ENCODE measurements at places on chromosomes 1 and 21. TPM values are rescaled to one million over a fixed set of nuclear protein-coding genes. Genes with fewer than 3 reads are reported as not detected.
A peak's percentile ranks its signal among the peaks of the same experiment; 100 is the strongest.

The PPIH gene
- polyA plus RNA-seq: 43.7 TPM

The LMNA gene
- polyA plus RNA-seq: 379 TPM

The RIPPLY3 gene
- 0.12 TPM for polyA plus RNA-seq

The ZNF683 gene
- not detected for polyA plus RNA-seq

The YIPF1 gene
- polyA plus RNA-seq: 14.1 TPM

The GPR25 gene
- polyA plus RNA-seq: not detected

The RBM11 gene
- not detected for polyA plus RNA-seq

The CA6 gene
- polyA plus RNA-seq: not detected

The DENND1B gene
- polyA plus RNA-seq: 3.3 TPM

The DNM3 gene
- polyA plus RNA-seq: 5.9 TPM

The SLC16A1 gene
- 36.1 TPM for polyA plus RNA-seq

The DNAJC6 gene
- 2.0 TPM for polyA plus RNA-seq

The FCRLB gene
- polyA plus RNA-seq: 0.42 TPM

The CCDC27 gene
- not detected for polyA plus RNA-seq

DNA sequence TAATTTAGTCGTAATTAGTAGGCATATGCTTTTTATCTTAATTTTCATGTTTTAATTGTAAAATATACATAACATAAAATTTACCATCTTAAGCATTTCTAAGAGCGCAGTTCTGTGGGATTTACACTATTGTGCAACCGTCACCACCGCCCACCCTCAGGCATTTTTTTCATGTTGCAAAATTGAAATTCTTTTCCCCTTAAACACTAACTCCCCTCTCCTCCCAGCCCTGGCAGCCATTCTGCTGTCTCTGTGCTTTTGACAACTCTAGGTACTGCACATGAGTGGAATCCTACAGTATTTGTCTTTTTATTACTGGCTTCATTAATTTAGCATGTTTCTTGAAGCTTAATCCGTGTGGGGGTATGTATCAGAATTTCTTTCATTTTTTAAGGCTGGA lies 7.8 kb downstream of the PIK3CD start:
- peak; percentile 47 for DNase-seq

GRCh38 chr1:25795211-25795610 lies 4.8 kb upstream of the SELENON start:
- no peak for DNase-seq

- DNase-seq: no peak
Measured at GRCh38 chr1:115713906-115714305, 54.6 kb downstream of the CASQ2 start.

GRCh38 chr1:12472156-12472797 lies 145.7 kb downstream of the DHRS3 start:
- no peak for DNase-seq

GRCh38 chr1:234325878-234326496 lies 47.3 kb upstream of the COA6 start:
- DNase-seq: no peak

DNA sequence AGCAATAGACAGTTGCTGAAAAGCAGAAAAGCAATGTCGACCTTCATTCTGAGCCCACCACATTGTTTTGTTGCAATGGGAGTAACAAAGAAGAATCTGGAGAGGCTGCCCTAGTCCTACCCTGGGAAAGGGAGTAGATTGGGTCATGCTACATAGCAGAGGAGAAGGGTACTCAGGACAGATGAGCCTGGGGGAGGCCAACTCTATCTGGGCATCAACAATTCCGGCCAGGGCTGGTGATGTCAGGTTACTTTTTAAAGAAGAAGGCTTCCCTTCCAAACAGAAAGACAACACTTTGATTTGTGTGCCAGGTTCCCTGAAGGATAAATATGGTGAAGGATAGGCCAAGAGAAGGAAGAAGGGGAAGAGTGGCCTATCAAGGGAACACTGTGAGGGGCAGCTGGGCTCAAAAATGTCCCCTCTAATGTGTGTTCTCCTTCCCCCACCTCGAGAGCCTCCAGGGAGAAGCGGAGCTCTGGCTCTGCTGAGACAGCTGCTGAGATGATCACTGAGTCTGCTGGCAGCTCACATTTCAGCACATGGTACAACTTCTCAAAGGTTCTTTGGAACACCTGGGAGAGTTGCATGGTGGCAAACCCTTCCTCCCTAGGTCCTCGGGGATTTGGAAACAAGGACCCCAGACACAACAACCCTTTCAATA lies 3.2 kb upstream of the ADIPOR1 start:
- DNase-seq: peak; percentile 15

GRCh38 chr1:232627645-232628334 lies 2.1 kb downstream of the SIPA1L2 start:
- DNase-seq: no peak

DNA sequence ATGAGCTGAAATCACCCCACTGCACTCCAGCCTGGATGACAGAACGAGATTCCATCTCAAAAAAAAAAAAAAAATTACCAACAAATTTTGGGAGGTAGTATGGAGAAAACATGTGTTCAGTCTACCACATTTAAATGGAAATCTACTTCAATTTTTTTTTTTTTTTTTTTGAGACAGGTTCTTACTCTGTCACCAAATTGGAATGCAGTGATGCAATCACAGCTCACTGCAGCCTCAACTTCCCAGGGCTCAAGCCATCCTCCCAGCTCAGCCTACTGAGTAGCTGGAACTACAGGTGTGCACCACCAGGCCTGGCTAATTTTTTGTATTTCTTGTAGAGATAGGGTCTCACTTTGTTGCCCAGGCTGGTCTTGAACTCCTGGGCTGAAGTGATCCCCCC lies 82.1 kb downstream of the GFI1 start:
- DNase-seq: no peak

DNA sequence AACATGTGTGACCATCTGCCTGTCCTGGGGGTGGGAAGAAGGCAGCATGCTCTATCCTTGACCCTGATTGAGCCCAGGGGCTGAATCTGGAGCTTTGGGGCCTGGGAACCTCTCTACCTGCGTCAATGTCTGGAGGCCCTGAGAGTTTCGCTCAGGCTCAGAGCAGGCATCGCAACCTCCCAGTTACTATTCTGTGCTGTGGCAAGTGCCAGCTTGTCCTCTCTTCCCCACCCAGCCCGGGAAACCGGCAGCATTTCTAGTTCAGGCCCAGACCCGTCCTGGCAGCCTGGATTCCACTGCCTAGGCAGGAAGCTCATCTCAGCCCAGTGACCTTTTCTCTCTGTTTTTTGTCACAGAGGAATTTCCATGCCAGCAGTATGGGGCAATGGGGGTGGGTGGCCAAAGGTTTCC lies 10.0 kb upstream of the IRF6 start:
- no peak for DNase-seq

GRCh38 chr1:197553281-197553680 lies 222.0 kb downstream of the DENND1B start:
- no peak for DNase-seq

GRCh38 chr1:28548318-28548717 lies 4.6 kb upstream of the TRNAU1AP start:
- no peak for DNase-seq

GRCh38 chr1:34143975-34144374 lies 21.1 kb downstream of the CSMD2 start:
- DNase-seq: no peak

- DNase-seq: peak; percentile 49
Measured at GRCh38 chr1:147579934-147580537, 38.7 kb downstream of the BCL9 start.

DNA sequence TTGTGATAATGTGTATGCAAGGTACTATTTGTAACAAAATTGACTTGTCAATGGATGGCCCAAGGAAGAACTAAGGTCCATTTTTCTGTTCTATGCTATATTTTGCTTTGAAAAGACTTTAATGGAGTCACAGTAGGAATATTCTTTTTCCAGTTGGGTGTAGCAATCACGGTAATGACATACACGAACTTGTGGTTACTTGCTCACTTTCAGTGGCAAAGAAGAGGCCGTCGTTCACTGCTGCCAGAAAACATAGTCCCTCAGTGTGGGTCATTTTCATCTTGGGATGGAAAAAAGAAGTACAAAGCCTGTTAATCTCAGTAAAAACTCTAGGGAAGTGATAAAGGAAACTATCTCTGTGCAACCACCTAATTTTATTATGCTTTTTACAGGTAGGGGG lies 47.8 kb upstream of the LAMC2 start:
- DNase-seq: no peak

GRCh38 chr1:33219886-33220661 lies 36.2 kb upstream of the ZNF362 start:
- DNase-seq: no peak

- DNase-seq: no peak
Measured at GRCh38 chr1:88571506-88571905, 112.6 kb upstream of the PKN2 start.

GRCh38 chr1:235266325-235266724 lies 61.7 kb downstream of the ARID4B start:
- DNase-seq: peak; percentile 55

DNA sequence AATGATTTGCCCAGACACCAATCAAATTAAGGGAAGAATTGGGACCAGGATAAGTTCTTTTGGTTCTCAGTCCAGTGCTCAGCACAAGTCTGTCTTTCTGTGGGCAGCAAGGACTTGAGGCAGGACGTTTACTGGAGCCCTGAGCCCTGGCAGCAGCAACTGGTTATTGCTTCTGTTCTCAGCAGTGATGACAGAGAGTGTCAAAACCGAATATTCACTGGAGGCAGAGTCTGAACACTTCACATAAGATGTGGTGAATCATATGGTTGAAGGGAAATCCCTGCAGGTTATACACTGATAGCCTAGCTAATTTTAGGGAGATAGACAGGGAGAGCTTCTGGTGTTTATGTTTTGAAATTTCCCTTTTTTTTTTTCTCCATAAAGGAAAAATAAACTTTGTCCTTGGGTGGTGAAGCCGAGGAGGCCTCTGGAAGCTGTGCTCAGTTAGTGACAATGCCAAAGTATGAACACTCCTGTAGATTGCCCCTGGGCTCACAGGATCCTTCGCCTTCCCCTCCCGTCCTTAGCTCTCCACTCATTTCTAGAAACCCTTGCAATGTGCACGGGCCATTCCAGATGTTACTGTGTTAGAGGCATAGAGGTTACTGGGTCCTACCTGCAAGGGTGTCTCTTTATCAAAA lies 26.3 kb upstream of the TSPAN2 start:
- no peak for DNase-seq

DNA sequence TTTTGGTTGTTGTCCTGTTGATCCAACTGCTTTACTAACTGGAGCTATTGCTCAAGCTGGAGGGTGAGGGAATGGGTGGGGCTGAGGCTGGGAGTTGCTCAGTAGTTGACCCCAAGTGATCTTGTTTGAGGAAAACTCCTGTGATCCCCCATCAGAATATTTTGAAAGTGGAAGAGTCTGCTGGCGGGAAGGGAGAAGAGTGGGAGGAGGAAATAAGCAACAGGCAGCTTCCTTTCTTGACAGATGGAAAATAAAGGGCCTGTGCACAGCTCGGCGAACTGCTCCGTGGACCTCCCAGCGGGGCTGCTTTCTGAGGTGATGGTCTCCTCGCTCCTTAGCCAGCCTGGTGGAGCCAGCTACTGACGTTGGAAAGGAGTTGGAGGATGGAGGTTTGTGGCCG lies 199.1 kb upstream of the LMO4 start:
- DNase-seq: peak; percentile 63

DNA sequence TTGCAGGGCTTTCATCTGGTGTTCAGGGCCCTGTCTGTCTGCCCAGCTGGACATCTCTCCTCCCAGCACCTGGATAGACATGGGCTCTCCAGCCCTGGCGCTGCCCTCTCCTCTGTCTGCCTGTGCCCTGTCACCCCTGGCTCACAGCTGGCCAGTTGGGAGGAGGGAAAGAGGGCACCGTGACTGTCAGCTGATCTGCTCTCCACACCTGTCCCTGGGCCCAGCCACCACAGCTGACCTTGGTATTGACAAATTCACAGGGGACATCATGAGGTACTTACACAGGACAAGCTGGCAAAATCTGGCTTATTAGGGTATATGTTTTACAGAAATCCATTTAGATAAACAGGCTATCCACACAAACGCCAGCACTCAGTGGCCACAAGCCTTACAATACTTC lies 8.3 kb downstream of the TNR start:
- no peak for DNase-seq

- peak; percentile 39 for DNase-seq
Measured at GRCh38 chr21:37358397-37358796, 8.2 kb upstream of the DYRK1A start.

DNA sequence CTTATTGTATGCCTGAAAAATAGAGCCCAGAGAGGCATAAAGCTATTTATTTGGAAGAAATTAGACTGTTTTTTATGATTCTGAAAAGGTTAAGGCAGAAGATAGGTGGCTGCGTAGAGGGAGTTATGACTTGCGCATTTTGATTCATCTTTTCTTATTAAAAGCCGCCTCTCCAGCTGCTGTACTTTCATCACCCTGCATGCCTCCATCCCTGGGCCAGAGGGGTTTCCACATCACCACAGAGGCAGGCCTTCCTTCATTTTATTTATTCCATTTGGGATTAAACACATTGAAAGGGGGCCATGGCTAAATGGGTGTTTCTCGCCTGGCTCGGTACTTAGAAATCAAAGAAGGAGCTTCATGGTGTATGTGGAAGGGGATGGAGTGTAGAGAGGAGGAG lies 14.6 kb upstream of the RGS8 start:
- DNase-seq: no peak

GRCh38 chr1:85048296-85049064 lies at the start of gene MCOLN3:
Gene MCOLN3, minus strand, starts transcription at chr1:85048500. Its CDS starts 3,140 bp downstream, at chr1:85045360.
- no peak for DNase-seq

DNA sequence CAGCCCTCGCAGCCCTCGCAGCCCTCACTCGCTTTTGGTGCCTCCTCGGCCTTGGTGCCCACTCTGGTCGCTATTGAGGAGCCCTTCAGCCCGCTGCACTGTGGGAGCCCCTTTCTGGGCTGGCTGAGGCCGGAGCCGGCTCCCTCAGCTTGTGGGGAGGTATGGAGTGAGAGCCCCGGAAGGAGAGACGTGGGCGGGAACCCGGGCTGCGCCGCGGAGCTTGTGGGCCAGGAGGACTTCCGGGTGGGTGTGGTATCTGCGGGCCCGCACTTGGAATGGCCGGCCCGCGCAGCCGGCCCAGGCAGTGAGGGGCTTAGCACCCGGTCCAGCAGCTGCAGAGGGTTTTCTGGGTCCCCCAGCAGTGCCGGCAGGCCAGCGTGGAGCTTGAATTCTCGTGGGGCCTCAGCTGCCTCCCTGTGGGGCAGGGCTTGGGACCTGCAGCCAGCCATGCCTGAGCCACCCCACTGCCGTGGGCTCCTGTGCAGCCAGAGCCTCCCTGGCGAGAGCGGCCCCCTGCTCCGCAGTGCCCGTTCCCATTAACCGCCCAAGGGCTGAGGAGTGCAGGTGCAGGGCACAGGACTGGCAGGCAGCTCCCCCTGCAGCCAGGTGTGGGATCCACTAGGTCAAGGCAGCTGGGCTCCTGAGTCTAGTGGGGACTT lies 9.9 kb upstream of the CFHR2 start:
- DNase-seq: no peak

GRCh38 chr21:40070871-40071270 lies 203.6 kb downstream of the PCP4 start:
- no peak for DNase-seq
